AG04449 (cell line): ENCODE measurements at places on chromosomes 12 and 14.

GRCh38 chr12:118432812-118433545 is 56.6 kb downstream of the SUDS3 start:
- no peak for DNase-seq

DNA sequence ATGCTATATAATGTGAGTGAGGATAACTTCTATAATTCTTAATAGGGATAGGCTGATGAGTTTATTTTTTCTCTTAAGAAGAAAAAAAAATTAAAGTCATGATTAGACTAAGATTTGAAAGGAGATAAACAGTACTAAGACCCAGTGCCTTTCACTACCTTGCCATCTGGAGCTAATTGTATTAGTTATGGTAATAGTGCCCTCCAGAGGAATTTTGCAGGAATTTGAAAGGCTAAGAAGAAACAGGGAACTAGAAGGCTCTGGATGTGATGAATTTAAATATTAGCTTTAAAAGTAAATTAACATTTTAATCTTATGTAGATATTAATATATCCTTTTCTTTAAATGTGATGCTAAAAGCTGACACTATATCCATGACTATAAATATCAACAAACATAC is 36.6 kb upstream of the PIK3C2G start:
- no peak for DNase-seq

DNA sequence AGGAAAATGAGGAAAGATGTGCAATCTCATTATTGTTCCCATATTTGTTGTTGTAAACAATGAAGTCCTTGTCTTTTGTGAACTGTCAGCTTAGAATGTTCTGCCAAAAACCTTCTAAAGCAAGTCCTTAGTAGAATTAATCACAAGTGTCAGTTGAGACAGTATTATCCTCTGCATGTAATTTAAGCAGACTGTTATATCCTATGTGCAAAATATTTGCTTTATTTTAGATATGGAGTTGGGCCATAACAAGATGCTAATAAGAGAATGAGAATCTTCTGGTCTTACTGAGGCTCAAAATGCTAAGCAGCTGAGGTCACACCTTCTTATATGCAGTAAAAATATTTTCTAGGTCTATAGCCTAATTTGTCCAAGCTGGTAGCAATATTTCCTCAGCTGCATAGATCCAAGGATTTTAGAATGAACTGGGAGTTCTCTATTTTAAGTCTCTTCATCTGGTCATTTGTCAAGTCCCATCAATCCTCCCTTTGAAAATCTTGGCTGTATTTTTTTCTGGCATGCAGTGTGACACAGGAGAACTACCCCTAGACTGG is 222.3 kb upstream of the NAV3 start:
- peak; percentile 7 for DNase-seq

DNA sequence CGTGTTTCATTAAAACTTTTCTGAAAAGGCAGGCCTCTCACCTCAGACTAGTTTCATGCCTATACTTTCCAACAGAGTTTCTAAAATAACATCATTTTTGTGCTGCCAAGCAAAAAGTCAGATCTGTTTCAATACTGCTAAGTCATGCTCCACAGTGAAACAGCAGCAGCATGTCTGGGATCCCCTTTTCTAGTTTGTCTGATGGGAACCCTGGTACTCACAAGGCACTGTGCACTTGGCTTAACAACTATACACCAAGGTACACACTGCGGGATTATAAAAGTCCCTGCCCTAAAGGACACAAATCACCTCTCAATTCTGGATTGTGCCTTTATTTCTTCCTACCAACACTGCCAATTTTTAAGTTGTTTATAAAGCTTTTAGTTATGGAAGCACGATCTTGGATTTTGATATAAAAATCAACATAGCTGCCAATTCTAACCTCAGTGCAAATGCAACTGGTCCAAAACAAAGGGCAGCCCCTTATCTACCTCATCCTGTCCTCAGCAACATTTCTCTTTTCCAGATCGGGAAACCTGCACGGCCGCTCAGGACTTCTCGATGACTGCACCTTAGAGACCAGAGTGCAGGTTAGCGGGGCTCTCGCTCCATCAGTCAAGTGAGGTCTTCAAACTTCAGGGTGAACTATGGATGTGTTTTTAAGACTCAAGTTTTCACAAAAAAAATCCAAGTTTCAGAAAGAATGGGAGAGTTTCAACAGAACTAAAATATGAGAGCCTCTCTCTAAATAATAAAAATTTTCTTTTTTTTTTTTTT is 1.7 kb upstream of the EIF5 start:
- DNase-seq: no peak

- no peak for DNase-seq
Observed at GRCh38 chr12:43848226-43848507, 12.3 kb downstream of the TMEM117 start.

- DNase-seq: no peak
Observed at GRCh38 chr12:24121911-24122310, 172.4 kb upstream of the SOX5 start.

GRCh38 chr14:84041421-84041820 is 1488.5 kb upstream of the FLRT2 start:
- no peak for DNase-seq

GRCh38 chr12:103680591-103681141 is 93.6 kb downstream of the STAB2 start:
- DNase-seq: no peak

DNA sequence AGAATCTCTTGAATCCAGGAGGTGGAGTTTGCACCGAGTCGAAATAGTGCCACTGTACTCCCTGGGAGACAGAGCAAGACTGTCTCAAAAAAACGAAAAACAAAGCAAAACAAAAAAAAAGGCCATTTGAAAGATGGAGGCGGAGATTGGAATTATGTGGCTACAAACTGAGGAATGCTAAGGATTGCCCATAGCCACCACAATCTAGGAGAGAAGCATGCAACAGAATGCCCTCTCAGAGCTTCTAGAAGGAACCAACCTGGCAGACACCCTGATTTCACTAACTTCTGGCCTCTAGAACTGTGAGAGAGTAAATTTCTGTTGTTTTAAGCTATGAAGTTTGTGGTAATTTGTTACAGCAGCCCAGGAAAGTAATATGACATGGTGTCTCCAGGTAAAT is 50.1 kb upstream of the LIMA1 start:
- peak; percentile 19 for DNase-seq

- no peak for DNase-seq
Observed at GRCh38 chr12:104137001-104137901, 759 bp downstream of the NFYB start.

- no peak for DNase-seq
Observed at GRCh38 chr14:54148251-54148650, 191.6 kb upstream of the BMP4 start.

GRCh38 chr14:94897082-94897481 is 127.2 kb upstream of the GSC start:
- DNase-seq: peak; percentile 5
